ENCODE measurements at places on chromosomes 13 and 19.
A peak's percentile ranks its signal among the peaks of the same experiment; 100 is the strongest.

DNA sequence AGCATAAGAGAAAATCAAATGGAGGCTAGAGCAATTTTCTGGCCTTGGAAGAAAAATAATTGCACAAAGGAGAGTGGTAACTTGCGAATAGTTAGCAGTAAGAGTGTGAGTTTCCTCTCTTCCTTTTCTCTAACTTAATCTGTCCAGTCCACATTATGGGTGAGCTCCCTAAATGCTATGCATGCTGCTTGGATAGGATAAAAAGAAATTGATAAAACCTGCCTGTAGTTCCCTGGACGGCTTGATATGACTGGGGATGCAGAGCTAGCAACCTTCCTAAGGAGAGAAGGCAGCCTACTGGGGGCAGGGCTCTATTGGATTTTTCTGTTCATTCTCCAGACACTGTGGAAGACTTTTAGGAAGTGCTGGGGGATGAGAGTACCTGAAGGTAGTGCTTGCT lies 311.3 kb downstream of the LMO7 start:
- DNase-seq, result no peak

DNA sequence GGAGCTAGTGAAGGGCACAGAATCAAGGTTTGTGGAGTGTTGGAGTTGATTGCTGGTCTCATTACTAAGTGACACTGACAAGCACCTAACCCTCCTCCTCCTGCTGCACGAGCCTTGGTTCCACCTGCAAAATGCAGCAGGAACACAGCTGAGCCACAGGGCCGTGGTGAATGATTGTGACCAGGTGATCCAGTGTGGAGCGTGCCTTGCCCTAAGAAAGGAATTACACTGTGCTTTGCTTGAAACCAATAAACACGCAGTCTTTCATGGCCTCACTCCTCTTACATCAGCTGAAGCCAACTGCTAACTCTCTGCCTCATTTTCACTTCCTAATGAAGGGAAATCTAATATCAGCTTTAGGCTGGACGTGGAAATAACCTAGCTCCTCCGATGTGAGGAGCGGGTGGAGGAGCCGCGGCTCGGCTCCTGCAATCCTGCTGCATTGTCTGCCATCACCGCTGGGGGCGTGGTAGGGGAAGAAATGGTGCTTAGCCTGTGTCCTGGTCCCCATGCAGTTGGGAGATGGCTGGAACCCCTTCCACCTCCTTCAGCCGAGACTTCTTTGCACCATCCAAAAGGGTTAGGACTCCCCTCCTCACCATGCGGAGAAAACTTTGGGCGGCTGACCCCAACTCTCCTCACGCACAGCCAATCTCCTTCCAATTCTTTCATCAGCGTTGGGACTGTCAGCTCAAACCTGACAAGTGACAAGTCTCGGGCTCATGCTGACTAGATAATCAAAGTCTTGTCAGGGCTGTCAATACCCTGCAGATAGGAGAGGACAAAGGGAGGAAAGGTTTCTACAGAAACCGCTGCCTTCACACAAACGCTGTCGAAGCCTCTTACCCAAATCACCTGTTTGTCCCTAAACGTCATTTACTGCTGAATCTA lies 427.9 kb downstream of the ZNF536 start:
- DNase-seq, result peak; percentile 46

- DNase-seq, result no peak
Measured at GRCh38 chr19:42242069-42242511, 312 bp downstream of the GSK3A start.

DNA sequence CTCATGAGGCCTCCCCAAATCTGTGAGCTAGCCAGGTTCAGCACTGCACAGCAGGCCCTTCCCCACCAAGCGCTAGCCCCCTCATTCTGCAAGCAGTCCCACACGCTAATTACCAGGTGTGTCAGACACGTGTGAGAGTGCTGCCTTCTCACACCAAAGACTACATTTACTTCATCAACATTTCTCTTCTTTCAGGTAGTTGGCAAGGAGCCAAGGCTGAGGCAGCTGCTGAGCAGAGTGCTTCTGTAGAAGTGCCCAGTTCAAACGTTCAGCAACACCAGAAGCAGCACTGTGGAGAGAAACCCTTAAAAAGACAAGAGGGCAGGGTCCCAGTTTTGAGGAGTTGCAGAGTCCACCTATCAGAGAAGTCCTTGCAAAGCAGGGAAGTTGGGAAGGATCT lies 6.4 kb downstream of the ZNF773 start:
- no peak for DNase-seq

DNA sequence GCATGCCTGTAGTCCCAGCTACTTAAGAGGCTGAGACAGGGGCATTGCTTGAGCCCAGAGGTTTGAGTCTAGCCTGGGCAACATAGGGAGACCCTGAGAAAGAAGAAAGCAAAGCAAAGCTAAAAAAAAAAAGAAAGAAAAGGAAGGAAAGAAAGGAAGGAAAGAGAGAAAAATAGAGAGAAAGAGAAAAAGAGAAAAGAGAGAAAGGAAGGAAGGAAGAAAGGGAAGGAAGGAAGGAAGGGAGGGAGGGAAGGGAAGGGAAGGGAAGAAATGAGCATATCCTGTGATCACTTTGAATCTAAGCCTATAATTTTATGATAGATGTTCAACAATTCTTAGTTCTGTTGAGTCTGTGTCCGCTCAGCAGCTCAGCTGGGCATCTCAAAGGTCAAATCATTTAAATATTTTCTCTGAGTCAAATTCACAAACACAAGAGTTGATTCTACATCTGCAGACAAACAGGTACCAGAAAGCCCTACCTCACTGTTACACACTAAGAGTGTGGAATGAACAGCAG lies 70.4 kb downstream of the SUCLA2 start:
- no peak for DNase-seq

DNA sequence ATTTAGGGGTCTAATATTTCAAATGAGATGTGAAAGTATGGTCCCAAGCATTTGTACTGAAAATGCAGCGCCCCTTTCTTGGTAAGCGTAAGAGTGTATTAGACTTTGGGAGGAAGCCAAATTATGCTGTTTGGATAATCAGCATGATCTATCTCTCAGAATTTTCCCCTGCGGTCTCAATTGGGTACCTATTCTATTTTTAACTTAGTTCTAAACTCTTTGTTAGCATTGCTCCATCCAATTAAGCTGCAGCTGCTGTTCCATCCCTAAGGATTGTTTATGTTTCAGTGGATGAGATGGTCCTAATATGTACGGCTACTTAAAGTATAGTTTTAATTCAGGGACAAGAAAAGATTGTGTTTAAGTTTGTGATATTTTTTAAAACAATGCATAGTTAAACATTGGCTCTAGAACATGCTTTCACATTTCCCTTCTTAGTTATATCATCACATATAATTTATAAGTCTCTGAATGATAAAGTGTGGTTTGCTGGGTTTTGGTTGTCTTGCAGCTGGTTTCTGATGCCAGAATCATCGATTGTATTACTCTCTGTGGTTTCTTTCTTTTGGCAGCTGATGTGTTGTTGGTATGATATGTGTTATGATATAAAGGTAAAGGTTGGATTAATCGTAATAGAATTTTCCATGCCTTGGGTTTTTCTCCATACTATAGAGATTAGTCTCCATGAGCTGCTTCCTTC lies 15.0 kb downstream of the POLR1D start:
- DNase-seq, result no peak

- no peak for DNase-seq
Measured at GRCh38 chr13:74336546-74336945, 202.3 kb upstream of the KLF12 start.

- no peak for DNase-seq
Measured at GRCh38 chr13:97246596-97247158, 24.5 kb downstream of the MBNL2 start.

- no peak for DNase-seq
Measured at GRCh38 chr19:4199699-4200293, 17.3 kb downstream of the ANKRD24 start.

GRCh38 chr13:76029088-76029487 lies 393.0 kb downstream of the LMO7 start:
- DNase-seq, result no peak

GRCh38 chr19:28898249-28898648 lies 314.7 kb downstream of the UQCRFS1 start:
- DNase-seq, result no peak

DNA sequence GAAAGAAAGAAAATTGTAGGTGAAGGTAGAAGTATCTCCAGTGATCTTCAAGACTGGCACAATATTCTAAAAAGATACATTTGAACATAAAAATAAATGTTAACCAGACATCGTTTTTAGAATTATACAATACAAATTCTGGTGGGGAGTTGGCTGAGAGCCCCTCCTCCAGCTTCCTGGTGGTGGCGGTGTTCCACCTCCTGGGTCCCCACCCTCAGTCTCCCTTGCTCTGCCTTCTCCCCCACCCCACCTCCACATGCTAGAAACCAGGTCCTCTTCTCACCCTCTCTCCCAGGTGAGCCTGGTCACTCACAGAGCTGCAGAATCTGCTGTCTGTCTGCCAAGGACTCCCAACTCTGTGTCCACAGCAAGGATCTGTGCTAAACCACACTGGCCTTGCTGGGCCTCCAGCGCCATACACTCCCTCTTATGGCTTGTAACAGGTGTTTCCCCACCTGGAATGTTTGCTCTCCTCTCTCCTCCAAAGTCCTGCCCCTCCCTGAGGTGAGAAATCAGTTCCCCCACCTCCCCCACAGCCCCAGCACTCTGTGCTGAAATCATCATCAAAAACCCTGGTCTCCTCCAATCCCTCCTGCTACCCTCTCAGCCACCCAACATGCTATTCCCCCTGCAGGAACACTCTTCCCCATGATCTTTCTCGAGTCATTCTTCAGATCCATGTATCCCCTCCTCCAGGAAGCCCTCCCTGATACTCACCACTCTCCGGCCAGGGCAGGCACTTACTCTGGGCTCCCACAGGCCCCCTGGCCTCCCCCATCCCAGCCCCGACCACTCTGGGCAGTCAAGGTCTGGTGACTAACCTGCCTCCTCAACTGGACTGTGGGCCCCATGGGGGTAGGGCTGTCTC lies 20.5 kb upstream of the CYP2S1 start:
- no peak for DNase-seq

GRCh38 chr13:98454389-98454881 lies 122.5 kb downstream of the STK24 start:
- no peak for DNase-seq

GRCh38 chr13:27917121-27917947 lies 2.5 kb upstream of the PDX1 start:
- DNase-seq, result no peak

DNA sequence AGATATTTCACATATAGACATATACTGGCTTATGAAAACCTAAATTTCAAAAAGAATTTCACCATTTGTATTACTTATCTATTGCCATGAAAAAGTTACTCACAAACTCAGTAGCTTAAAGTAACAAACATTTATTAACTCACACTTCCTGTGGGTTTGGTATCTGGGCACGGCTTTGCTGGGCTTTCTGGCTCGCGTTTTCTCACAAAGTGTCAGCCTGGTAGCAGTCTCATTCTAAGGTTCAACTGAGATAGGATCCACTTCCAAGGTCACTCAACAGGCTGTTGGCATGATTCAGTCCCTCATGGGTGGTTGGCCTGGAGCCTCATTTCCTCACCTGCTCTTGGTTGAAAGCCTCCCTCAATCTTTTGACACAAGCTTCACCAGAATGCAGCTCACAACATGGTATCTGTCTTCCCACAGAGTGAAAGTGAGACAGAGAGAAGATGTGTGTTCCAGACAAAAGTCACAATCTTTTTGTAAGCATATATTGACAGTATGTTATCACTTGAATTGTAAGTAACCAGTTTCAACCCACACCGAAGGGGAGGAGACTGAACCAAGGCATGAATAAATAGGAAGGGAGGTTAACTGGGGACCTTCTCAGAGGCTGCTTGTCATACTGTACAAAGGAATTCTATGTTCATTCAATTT lies 1065.8 kb upstream of the SPRY2 start:
- DNase-seq, result no peak

DNA sequence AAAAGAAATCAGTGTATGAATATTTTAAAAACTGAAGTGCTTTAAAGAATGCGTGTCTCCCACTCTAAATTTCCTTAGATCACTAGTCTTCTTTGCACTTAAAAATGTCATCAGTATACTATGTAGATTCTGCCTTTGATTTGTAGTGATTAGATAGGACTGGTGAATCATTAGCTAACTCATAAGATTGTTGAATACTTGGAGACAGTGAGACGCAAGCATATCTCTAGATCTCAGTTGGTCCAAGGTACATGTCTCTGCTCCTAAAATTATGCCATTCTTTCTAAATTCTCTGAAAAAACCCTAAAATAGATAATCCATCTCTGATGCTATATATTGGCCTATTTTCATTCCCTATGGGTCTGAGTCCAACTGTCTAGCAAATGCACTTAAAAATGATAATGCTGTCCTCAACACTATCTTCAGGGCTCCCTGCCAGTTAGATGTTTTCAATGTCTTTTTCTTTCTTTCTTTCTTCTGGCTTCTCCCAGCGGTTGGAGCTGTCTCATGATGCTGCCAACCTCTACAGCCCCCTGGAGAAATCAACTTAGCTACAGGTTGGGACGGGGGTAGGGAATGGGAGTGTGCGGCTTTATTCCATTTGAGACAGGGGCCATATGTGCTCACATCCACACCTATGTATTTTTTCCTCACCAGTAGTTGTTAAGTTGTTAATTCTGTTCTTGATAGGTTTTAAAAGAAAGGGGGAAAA lies 301.0 kb downstream of the NDFIP2 start:
- DNase-seq, result no peak

- no peak for DNase-seq
Measured at GRCh38 chr13:46753137-46753536, 43.8 kb downstream of the ESD start.

GRCh38 chr13:39588384-39588783 lies 14.6 kb downstream of the LHFPL6 start:
- DNase-seq, result no peak

DNA sequence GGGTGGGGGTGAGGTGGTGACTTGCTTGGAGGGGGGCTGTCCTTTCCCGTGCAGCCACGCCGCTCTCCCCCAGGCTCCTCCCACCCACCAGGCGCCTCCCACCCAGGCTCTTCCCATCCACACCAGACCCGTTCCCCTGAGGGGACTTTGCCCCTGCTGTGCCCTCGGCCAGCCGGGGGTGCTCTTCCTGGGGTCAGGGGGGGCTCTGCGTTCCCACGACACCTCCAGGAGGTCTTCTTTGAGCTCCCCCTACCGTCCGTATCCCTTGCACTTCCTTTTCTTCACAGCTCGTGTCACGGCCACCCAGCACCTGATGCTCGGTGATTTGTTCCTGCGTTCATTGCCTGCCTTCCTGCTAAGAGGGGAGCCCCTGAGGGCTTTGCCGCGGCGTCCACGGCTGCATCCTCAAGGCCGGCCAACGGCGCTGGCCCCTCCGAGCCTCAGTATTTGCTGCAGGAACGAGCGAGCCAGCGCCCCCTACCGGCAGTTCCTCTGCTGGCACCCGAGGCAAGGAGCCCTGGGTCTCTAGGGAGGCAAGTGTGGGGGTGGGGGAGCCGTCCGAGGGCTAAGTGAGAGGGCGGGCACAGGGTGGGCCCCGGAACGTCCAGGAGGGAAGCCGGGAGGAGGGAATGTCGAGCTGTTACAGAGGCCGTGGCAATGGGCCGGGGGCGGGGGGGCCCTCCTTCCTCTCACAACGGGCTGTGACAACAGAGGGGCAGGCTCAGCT lies 11.8 kb downstream of the LRRC4B start:
- peak; percentile 63 for DNase-seq
